ENCODE measurements at places on chromosomes 5 and 9.

DNA sequence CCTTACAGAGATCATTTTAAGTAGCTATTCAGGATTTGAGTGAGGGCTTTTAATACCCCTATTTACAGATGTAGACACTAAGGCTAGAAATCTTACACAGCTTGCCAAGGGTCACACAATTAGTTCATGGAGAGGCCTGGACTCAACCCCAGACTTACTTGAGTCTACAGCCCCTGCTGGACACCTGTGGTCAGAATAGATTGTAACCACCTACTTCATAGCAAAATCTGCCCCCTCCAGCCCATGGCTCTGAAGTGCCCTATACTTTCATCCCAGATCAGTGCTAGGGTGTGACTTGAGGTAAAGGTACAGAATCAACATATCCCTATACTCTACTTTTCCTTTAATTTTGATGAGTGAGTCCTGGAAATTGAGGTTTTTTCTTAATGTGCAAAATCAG lies 291.3 kb downstream of the ADGRV1 start:
- DNase-seq: no peak

DNA sequence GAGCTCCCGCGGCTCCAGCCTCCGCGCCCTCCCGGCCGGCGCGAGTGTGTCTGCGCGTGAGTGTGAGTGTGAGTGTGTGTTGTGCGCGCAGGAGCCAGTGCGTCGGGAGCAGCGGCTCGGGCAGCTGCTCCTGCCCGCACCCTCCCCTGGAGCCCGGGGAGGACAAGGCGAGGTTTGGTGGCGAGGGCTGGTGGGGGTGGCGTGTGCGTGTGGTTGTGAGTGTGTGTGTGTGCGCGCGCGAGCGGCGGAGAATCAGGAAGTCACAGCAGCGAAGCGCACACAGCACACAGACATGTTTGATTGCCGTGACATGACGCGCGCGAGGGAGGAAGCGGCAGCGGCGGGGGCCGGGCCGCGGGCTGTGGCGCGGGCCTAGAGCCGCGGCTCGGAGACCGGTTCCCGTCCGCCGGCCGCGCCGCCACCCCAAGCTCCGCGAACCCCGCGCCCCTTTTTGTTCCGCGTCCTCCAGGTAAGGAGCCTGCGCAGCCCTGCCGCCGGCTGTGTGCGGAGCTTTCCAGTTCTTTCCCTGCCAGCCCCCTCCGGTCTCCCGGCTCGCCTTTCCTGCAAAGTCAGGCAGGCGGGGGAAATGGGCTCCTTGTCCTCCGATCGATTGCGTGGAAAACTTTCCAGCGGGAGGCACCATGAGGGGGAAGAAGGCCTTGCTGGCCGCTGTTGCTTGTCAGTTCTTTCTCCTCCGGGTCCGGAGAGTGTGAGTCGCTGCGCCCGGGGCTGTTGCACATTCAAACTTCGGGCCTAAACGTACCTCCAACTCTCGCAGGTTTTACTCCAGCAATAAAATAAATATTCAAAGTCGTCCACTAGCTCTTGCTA lies 2.4 kb downstream of the SMARCA2 start:
- DNase-seq: peak; percentile 66

- DNase-seq: no peak
These were observed 22.5 kb downstream of the PITX1 start for GRCh38 chr5:135011355-135012032.

GRCh38 chr9:104948277-104948676 lies 20.3 kb upstream of the ABCA1 start:
- no peak for DNase-seq

DNA sequence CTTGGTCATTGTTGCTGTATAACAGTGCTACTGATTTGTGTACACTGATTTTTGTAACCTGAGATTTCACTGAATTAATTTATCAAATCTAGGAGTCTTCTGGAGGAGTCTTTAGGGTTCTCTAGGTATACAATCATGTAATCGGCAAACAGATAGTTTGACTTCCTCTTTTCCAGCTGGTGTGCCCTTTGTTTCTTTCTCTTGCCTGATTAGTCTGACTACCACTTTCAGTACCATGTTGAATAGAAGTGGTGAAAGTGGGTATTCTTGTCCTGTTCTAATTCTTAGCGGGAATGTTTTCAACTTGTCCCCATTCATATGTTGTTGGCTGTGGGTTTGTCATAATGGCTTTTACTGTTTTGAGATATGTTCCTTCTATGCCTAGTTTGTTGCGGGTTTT lies 24.7 kb upstream of the RANBP6 start:
- no peak for DNase-seq

- no peak for DNase-seq
These were observed 6.5 kb downstream of the TRAF1 start for GRCh38 chr9:120919843-120920805.

DNA sequence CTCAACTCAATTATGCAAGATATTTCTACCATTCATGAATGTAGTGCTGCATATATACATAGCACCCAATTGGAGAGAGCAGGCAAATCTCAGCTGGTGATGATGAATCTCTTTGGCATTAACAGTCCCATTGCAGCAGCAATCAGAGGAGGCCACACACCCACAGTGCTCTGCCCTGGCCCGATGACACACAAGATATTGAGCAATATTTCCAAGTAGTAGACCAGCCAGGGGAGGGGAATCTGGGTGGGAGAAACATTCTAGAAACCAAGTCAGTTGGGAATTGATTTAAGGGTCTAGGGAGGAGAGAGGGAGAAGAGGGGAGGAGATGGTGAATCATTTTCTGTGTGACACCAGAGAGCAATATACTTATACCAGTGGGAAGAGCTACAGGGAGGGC lies 14.9 kb upstream of the C5orf63 start:
- DNase-seq: no peak

GRCh38 chr5:156819537-156819936 lies 30.6 kb upstream of the PPP1R2B start:
- DNase-seq: no peak

DNA sequence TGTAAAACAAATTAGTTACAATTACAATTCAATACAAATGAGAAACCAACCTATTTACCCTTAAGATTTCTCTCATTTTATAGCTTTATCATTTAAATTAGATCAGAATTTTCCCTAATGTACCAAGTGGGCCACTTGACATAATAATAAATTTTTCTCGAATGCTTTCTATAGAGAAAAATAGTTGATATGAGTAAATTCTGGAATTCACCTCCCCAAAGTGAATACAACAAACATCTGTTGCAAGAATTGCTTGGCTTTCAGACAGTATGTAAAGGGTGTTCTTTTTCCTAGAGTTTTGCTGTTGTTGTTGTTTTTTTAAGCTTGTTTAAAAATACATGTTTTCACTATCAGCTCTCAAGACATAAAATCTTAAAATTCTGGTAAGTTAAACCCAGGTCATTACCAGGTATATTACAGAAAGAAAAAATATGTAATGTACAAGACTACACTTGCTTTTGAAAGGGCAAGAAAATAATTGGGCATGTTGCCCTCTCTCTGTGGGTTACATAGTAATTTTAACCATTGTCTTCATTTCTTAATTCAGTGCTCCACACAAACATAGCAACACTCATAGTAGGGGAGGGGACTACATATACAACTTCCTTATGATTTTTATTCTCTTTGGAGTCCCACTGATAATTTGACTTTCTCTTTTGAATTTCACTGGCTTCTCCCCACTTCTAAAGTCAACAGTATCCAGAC lies 200.6 kb downstream of the ARL15 start:
- no peak for DNase-seq

DNA sequence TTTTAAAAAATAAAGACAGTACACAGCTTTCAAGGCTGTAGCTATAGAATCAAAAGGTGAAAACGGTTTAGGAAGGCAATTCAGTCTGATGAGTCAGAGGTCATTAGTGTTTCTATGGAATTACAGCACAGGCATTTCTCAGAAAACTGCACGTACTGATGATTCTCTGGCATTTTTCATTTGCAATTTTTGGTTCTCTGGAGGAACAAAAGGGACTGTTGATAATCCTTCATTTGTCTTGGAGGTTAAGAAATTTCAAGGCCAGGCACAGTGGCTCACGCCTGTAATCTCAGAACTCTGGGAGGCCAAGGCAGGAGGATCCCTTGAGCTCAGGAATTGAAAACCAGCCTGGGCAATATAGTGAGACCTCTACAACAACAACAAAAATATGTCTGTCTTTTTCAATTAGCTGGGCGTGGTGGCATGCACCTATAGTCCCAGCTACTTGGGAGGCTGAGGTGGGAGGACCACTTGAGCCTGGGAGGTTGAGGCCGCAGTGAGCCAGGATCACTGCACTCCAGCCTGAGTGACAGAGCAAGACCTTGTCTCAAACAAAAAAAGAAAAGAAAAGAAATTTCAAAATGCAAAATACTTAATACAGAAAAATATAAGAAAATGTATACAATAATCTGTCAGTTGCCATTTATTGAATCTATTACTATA lies 27.3 kb downstream of the NR6A1 start:
- DNase-seq: no peak

DNA sequence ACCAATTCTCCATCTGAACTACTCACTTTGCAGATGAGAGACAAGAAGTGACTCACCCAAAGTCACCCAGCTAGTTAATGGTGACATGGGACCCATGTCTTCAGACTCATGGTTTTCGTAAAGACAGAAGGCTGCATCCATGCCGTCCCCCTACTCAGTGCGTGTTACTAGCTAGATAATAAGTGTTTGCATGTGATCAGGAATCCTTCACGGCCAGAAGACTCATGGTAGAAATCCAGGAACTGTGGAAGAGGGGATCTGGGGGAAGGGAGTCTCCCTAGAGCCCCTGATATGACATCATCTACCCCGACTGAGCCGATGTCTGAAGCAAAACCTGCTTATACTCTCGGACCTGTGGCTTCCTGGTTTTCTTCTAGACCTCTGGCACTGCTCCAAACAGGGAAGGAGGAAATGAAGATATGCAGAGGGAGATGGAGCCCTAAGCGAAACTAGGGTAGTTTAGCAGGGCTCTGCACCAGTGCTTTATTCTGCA lies 3.3 kb downstream of the RNF183 start:
- no peak for DNase-seq

DNA sequence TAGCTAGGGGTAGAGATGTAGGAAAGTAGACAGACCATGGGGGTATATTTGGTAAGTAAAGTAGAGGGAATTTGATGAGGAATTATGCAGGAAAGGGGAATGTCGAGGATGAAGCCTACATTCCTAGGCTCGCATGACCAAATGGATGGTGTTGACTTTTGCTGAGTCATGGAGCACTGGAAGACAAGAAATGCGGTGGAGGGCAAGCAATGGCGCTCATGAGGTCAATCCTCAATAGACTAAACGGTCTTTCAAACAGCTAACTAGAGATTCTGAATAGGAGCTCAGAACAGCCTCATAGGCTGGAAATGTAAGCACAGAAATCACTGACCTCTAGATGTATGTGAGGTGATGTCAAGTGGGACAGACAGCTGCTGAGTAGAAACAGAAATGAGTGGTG lies 50.7 kb upstream of the FST start:
- DNase-seq: no peak

DNA sequence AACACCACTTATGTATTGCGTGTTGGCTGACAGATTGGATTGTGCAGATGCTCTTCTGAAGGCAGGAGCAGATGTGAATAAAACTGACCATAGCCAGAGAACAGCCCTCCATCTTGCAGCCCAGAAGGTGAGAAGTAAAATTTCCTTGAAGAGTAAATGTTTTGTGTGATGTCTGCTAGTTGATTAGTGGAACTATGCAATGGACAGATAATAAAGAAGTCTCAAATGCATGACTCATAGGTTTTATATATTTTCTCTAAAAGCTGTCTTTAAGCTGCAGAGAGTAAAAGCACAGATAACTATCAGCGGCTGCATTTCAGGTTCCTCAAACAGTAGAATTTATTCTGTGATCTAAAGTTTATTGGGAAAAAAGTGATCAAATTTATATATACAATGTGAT lies 27.4 kb downstream of the INVS start:
- no peak for DNase-seq

- no peak for DNase-seq
These were observed 41.6 kb downstream of the CAAP1 start for GRCh38 chr9:26850995-26851394.

GRCh38 chr9:103458826-103459225 lies 463.7 kb downstream of the CYLC2 start:
- no peak for DNase-seq

DNA sequence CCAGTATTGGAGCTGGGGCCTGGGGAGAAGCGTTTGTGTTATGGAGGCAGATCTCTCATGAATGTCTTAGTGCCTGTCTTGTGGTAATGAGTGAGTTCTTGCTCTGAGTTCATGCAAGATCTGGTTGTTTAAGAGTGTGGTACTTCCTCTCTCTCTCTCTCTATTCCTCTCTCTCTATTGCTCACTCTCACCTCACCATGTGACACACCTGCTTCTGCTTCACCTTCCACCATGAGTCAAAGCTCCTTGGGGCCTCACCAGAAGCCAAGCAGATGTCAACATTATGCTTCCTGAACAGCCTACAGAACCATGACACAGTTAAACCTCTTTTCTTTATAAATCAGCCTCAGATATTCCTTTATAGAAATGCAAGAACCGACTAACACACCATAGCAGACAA lies 242.7 kb upstream of the ADRA1B start:
- no peak for DNase-seq

DNA sequence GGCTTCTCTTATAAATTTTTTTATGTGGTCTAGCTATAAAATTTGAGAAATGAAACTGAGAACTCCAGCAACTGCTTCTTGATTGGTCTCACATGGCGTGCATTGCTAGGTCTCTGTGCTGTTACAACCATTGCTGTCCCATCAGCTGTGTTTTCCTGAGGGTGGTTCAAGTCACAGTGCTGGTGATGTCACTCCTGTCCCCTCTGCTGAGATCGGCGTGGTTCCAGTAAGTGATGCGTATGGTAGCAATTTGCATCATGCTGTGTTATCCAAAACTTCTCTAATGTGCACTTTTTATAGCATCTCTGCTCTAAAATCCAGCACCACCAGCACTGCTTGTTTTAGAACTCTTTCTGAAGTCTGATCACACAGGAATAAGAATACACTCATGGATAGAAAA lies 112.6 kb upstream of the ZNF608 start:
- DNase-seq: no peak

GRCh38 chr5:168608386-168608785 lies 29.2 kb upstream of the PANK3 start:
- DNase-seq: no peak

DNA sequence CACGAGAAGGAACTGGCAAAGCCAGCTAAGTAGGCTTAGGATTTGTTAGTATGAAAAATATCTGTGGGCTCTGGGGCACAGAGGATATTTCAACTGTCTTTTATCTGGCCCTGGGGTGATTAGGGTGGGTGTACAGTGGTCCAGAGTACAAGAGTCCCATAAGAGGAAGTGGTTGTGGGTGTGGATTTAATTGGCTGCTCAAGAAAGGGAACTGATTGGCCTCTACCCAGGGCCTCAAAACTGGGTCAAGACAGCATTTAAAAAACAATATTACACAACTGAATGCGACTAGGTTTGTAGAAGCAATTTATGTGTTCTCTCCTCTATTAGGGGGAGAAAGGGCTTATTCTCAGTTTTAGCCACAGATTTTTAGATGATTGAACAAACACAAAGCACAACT lies 1353.4 kb upstream of the WWC1 start:
- DNase-seq: no peak

- DNase-seq: no peak
These were observed 2.6 kb downstream of the FOXI1 start for GRCh38 chr5:170108266-170108785.

All from stimulated activated CD8-positive, alpha-beta memory T cell treated with anti-CD3 and anti-CD28 coated beads, Interleukin-12 subunit alpha, Interleukin-12 subunit beta, amount 100 ng/mL, for 1 hour (primary cell).